Foreskin keratinocyte (primary cell): ENCODE measurements at places on chromosomes 11 and 22. TPM values are rescaled to one million over a fixed set of nuclear protein-coding genes. Genes with fewer than 3 reads are reported as not detected.

Gene NXPE1
- total RNA-seq, result not detected in 2 replicates

Gene GRAP2
- not detected in 2 replicates for total RNA-seq

Gene SPCS2
- 81.9 and 85.4 TPM in 2 replicates for total RNA-seq

Gene MAPK8IP1
- total RNA-seq, result 0.78 and 1.0 TPM in 2 replicates

Gene SUSD2
- 0.03 and 0.04 TPM in 2 replicates for total RNA-seq

Gene CYB5R2
- total RNA-seq, result 28.8 and 46.3 TPM in 2 replicates

Gene MUC5AC
- not detected in 2 replicates for total RNA-seq

Gene OSBP2
- total RNA-seq, result 2.0 and 2.4 TPM in 2 replicates

Gene FAM181B
- 0.07 and 0.21 TPM in 2 replicates for total RNA-seq

Gene LARGE1
- total RNA-seq, result 8.1 and 8.8 TPM in 2 replicates

Gene VSIG2
- not detected in 2 replicates for total RNA-seq

Gene KLHL35
- total RNA-seq, result 0.25 and 0.95 TPM in 2 replicates

Gene TEX12
- not detected in 2 replicates for total RNA-seq

Gene APOA5
- total RNA-seq, result not detected in 2 replicates

Gene C2CD3
- total RNA-seq, result 12.8 and 14.0 TPM in 2 replicates

Gene SEC14L6
- total RNA-seq, result 0.07 TPM in 1 of 2 replicates, not detected in the other

GRCh38 chr22:17346578-17346977, 22.7 kb upstream of the CECR2 start:
- DNase-seq, result no peak

GRCh38 chr11:41983475-41983874, 524.0 kb upstream of the LRRC4C start:
- DNase-seq, result peak; percentile 6

DNA sequence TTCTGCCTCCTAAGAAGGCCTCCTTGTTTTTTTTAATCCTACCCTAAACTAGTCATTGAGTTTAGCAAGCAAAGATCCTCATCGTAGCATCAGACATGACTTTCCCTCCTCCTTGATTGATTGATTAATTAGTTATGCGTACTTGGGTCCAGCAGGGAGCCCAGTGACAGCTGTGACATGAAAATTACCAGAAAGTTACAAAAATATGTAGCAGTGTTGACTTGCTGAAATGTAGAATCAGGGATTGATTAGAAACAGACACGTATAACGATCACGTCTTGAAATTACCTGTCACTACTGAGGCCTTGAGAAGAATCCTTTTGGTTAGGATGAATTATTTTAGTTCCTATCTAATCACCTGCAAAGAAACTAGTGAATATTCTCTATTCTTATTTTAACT, 167.4 kb upstream of the MPPED2 start:
- no peak for DNase-seq

DNA sequence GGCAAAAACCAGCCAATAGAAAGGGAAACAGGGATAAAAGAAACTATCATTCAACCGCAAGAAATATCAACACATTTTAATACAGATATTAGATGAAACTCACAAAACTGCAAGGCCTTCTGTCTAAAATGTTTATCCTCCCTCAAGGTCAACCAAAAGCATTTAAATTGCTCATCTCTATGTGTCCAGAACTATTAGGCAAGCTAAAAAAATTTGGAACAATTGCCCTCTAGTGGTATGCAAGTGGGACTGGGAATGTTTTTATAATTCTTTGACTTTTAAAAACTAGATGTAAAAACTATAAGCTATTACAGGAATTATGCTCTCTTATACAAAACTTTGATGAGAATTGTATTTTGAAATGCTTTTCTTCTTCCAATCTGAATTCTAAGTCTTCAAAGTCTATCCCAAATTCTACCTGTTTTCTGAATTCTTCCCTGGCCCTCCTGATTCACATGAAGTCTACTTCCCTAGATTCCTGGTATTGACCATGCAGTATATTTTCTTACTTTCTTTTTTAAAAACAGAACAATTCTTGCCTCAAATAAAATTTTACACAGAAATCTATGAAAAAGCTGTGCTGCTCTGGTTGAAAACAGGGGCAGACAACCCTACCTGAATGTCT, 4.9 kb downstream of the CWC15 start:
- DNase-seq, result no peak

GRCh38 chr22:47192651-47193437, 430.4 kb downstream of the TBC1D22A start:
- no peak for DNase-seq

DNA sequence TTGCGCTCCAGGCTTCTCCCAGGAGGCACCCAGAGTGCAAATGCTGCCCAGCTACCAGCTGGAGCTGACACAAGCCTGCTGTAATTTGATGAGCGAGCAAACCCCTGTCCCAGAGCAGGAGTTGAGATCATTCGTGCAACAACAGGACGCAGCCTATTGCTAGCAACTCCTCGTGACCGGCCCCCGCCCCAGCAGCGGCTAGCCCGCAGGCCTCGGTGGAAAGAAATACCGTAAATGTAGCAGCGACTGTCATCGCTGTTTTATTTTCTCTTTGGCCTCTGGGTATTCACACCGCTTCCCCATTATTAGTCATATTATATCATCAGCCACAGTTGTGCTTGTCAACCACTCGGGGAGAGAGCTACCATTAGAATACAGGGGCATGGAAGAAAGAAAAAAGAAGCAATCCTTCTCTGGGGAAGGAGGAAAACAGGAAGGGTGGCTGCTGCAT, 59.2 kb upstream of the ATXN10 start:
- DNase-seq, result peak; percentile 89

GRCh38 chr11:9568854-9569587, 4.4 kb upstream of the WEE1 start:
- peak; percentile 99 for DNase-seq

- DNase-seq, result no peak
Measured at GRCh38 chr11:71385091-71385490, 63.1 kb downstream of the DHCR7 start.

GRCh38 chr11:15217416-15217815, 102.7 kb downstream of the INSC start:
- DNase-seq, result no peak

DNA sequence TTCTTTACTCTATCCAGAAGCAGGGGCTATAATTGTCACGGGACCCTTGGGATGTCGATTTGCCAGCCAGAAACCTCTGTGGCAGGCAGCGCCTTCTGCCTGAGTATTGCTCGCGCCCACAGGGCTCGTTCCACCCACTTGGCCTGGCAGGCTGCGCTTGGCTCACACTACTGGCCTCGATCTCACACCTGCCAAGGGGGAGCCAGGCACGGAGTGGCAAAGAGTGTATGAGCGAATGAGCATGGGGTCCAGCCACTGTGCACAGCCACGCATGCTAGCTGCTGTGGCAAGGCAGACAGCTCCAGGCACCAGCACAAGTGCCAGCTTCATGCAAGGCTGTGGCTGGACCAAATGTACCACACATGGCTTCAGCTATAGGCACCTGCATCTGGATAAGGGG, 599.8 kb downstream of the DLG2 start:
- no peak for DNase-seq

- peak; percentile 80 for DNase-seq
Measured at GRCh38 chr22:39309364-39309861, 10.0 kb downstream of the RPL3 start.

- no peak for DNase-seq
Measured at GRCh38 chr11:68806931-68807844, 34.5 kb downstream of the CPT1A start.

GRCh38 chr11:89504270-89504669, 13.1 kb upstream of the NOX4 start:
- DNase-seq, result no peak

DNA sequence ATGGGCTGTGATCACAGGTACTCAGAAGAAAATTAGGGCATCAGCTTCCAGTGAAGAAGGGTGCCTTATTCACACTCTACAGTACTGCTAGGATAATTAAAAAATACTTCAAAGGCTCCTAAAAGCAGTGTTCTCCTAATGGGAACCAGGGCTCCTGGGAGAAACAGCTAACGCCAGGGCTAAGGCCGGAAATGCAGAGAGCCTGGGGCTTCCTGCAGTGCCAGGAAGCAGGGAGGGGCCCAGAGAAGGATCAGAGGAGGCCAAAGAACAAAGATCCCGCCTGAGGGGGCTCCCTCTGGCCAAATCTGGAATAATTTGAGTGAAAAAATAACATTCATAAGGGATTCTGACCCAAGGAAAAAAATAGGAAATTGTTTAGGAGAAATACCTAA, 27.5 kb downstream of the TOLLIP start:
- no peak for DNase-seq

DNA sequence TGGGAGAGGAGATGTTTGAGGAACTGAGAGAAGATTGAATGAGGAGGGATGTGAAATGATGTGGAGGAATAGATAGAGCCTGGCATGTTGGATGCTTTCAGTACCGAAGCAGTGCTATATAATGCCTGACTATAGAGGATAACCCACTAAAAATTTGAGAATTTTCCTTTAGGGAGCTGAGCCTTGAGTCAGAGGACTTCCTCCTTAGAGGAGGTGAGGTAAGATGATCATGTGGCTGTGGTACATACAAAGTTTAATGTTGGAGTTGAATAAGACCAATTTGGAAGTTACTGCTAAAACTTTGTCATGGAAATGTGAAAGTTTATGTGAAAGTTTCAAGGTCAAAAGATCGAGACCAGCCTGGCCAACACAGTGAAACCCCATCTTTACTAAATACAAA, 66.9 kb downstream of the YAP1 start:
- DNase-seq, result no peak

DNA sequence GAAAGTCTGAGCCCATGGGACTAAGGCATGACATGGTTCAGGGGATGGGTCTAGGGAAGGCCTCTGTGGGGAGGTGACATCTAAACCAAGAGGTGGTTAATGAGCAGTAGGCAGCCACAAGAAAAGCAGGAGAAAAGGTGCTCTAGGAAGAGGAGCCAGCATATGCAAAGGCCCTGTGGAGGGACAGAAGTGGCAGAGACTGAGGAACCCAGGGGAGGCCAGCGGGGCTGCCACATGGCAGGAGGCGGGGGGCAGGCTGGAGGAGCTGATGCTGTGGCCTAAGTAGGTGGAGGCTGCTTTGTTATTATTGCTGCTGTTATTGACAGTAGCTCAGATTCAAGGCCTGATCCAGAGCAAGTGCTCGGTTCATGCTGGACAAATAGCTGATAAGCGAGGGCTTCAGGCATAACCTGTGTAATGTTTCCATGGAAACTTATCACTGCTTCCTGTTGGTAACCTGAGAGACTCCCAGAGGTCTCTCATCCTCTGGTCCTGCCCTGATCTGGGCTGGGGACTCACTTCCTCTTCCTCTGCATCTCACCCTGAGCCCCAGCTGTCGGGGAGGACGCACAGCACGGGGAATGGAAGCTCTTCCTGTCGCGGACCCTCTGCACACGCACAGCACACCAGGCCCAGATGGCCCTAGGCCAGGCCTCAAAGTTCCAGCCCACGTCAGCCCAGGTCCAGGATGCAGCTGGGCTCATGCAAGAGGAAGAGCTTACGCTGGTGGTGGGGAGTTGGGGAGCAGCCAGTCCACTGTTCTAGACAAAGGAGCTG, 75.2 kb upstream of the TP53I11 start:
- no peak for DNase-seq

GRCh38 chr11:61797263-61797944, 4.7 kb downstream of the FEN1 start:
- peak; percentile 58 for DNase-seq

DNA sequence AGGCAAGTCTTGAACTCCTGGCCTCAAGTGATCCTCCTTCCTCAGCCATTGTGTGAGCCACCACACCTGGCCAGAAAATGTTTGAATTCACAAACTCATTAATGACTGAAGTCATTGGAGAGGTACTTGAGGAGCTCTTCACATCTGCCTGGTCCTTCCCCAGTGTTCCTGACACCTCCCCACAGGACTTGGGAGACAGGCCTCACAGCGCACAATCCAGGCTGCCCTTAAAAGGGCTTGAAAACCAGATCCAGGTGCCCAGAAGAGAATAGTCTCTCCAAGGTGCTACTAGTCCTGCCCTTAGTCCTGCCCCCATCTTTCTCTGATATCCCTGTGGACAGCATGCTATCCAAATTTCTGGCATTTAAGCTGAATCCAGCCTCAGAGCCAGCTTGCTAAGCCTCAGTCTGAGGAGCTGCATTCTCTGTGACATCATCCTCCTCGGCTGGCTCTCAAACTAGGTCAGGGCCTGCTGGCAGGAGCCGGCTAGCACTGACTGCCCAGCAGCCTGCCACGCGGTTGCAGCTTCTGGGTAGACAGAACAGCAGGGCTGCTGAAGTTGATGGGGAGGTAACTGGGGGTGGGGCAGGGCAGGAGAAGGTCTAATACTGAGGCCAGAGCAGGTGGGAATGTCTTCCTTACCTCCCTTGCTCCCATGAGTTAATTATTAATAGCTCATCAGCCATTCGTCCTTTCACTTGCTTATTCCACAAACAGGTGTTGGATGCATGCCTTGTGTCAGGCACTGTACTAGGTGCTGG, 35.3 kb upstream of the NECTIN1 start:
- no peak for DNase-seq

DNA sequence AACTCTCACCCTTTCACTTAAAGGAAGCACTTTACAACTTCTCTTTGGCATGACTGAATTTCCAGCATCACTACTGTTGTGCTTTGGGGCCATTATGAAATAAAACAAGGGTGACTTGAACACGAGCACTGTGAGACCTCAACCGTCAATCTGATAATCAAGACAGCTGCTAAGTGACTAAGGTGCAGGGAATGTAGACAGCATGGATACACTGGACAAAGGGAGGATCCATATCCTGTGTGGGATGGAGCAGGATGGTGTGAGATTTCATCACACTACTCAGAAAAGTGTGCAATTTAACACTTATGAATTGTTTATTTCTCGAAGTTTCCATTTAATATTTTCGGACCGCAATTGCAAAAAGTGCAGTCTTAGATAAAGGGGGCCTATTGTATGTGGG, 16.1 kb upstream of the EXPH5 start:
- DNase-seq, result peak; percentile 90

GRCh38 chr11:3195251-3196160, 23.1 kb downstream of the MRGPRG start:
- no peak for DNase-seq

DNA sequence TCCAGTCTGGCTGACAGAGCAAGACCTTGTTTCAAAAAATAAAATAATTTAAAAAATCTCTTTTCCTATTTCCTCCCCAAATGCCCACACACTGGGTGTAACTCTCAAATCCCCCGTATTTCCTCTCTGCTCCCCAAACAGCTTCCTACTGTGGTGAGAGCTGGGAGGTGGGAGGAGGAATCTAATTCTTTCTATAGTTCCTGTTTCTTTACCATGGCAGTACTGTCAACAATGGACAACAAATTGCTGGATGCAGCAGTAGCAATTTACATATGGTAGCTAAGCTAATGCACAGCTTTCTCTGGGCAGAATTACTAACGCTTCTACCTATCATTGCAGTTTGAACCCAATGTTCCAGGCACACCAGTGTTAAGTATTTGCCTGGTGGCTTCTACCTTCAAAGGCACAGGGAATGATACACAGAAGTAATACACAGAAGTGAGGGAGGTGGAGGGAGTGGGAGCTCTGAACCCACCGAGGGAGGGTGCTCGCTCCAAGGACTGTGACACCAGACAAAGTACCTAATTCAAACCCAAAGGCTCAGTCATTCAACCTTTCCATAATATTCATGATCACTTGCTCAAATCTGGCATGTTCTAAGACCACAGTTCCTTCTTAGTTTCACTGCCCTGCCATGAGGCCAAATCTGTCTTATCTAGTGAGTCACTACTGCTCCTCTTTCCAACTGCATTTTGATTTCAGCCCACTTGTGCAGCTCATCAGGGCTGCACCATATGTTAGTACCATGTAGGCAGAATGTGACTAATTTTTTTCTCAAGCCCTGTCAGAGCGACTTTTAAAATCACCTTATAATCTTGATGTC, 37.9 kb downstream of the CELF1 start:
- peak; percentile 75 for DNase-seq
